ENCODE measurements at places on chromosomes 7 and 10.

- no peak overlapping the region for H3K27ac ChIP-seq
- H3K36me3 ChIP-seq: no peaks in the 10 kb centered on the region
- H3K4me3 ChIP-seq: no peak overlapping the region
- DNase-seq: no peak
Observed at GRCh38 chr7:150961510-150962289, 16.4 kb downstream of the KCNH2 start.

- no peaks in the 10 kb centered on the region for H3K36me3 ChIP-seq
- H3K4me3 ChIP-seq: no peak overlapping the region
- H3K27me3 ChIP-seq: no peaks in the 10 kb centered on the region
- H3K4me1 ChIP-seq: no peaks in the 10 kb centered on the region
Observed at GRCh38 chr7:91557789-91558404, 293.7 kb downstream of the FZD1 start.

DNA sequence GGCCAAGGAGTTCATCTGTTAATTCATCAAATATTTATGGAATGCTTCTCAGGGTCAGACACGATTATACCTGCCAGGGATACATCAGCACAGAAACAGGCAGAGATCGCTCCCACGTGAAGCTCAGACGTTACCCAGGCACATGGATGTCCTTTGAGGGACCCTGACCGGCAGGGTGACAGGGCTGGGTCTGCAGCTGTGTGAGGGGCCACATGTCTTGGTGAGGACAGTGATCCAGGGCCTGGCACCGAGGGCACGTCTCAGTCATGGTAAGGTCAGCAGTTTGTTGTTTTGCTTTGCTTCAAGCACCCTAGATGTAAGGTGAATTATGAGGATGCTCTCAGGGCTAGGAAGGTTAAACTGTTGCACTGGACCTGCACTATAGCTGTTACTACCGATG, 227.9 kb downstream of the WDR37 start:
- no peak for DNase-seq
- no peak overlapping the region for H3K4me3 ChIP-seq
- no peaks in the 10 kb centered on the region for H3K4me1 ChIP-seq
- H3K27me3 ChIP-seq: no peaks in the 10 kb centered on the region

GRCh38 chr10:7505196-7505595, 94.4 kb upstream of the SFMBT2 start:
- H3K27ac ChIP-seq: no peak overlapping the region
- no peak overlapping the region for H3K4me3 ChIP-seq
- H3K27me3 ChIP-seq: peaks cover 1% of the 10 kb centered on the region
- no peak for DNase-seq
- H3K4me1 ChIP-seq: no peaks in the 10 kb centered on the region

GRCh38 chr10:130429809-130430208, 293.6 kb downstream of the GLRX3 start:
- no peaks in the 10 kb centered on the region for H3K36me3 ChIP-seq
- H3K27ac ChIP-seq: no peak overlapping the region
- DNase-seq: no peak
- H3K27me3 ChIP-seq: no peaks in the 10 kb centered on the region
- H3K4me3 ChIP-seq: no peak overlapping the region

- H3K36me3 ChIP-seq: no peaks in the 10 kb centered on the region
- H3K27ac ChIP-seq: no peak overlapping the region
- no peak for DNase-seq
- no peaks in the 10 kb centered on the region for H3K27me3 ChIP-seq
- H3K4me3 ChIP-seq: no peak overlapping the region
- H3K4me1 ChIP-seq: no peaks in the 10 kb centered on the region
Observed at GRCh38 chr10:78894089-78894840, 174.5 kb upstream of the ZMIZ1 start.

- H3K27me3 ChIP-seq: no peaks in the 10 kb centered on the region
- no peaks in the 10 kb centered on the region for H3K36me3 ChIP-seq
- H3K27ac ChIP-seq: no peak overlapping the region
- H3K4me3 ChIP-seq: no peak overlapping the region
Observed at GRCh38 chr7:129989466-129989865, 36.7 kb upstream of the UBE2H start.

GRCh38 chr10:7525314-7526016, 114.6 kb upstream of the SFMBT2 start:
- H3K4me3 ChIP-seq: no peak overlapping the region
- H3K27ac ChIP-seq: no peak overlapping the region
- H3K36me3 ChIP-seq: no peaks in the 10 kb centered on the region
- no peak for DNase-seq
- H3K27me3 ChIP-seq: no peaks in the 10 kb centered on the region

- no peak overlapping the region for H3K4me3 ChIP-seq
- H3K4me1 ChIP-seq: no peaks in the 10 kb centered on the region
- no peaks in the 10 kb centered on the region for H3K27me3 ChIP-seq
- no peak overlapping the region for H3K27ac ChIP-seq
Observed at GRCh38 chr7:73448609-73449008, 15.0 kb downstream of the FZD9 start.

DNA sequence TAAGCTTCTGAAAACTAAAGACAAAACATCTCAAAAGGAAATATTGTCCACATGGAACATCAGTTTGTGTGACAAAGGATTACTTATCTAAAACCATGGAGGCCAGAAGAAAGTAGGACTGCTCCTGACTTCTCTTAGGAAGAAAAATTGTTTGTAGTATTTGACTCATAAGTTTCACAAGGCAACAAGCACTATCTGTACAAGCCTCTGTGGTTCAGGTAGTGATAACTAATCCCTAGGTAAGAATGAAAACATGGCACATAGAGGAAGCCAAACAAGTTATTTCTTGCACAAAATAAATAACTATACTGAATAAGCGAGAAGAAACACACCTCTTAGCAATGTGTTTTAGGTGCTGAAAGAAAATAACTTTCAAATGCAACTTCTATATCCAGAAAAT, 30.3 kb downstream of the TFPI2 start:
- no peaks in the 10 kb centered on the region for H3K27me3 ChIP-seq
- H3K4me3 ChIP-seq: no peak overlapping the region
- no peak for DNase-seq
- H3K27ac ChIP-seq: no peak overlapping the region

GRCh38 chr10:24383681-24384106, 174.8 kb downstream of the KIAA1217 start:
- peak overlapping the region; percentile 8 for H3K27ac ChIP-seq
- H3K4me1 ChIP-seq: no peaks in the 10 kb centered on the region
- H3K27me3 ChIP-seq: no peaks in the 10 kb centered on the region
- no peaks in the 10 kb centered on the region for H3K36me3 ChIP-seq
- DNase-seq: peak; percentile 90

DNA sequence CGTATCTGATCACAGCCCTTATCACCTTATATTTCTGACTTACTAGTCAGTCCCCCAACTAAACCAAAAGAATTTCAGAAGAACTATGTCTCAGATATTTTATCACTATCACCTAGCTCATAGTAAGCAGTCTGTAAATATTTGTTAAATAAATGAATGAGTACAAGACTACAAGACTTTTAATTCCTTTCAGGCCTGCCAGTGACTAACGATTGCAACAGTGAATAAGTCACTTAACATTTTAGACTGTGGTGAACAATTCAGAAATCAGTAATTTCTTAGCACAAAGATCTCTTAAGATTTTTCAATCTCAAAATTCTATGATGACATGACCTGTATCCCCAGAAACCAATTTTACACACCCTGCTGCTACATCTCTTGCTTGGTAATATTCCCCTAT, 162.2 kb downstream of the IMMP2L start:
- H3K4me3 ChIP-seq: no peak overlapping the region
- no peaks in the 10 kb centered on the region for H3K36me3 ChIP-seq
- no peak for DNase-seq
- peaks cover 3% of the 10 kb centered on the region for H3K4me1 ChIP-seq
- no peaks in the 10 kb centered on the region for H3K27me3 ChIP-seq
- H3K27ac ChIP-seq: no peak overlapping the region

All from aorta (tissue), 5 donors.